Left lung (tissue), 14 donors: ENCODE measurements at places on chromosomes 11 and 22. TPM values are rescaled to one million over a fixed set of nuclear protein-coding genes. Genes with fewer than 3 reads are reported as not detected.

DNA sequence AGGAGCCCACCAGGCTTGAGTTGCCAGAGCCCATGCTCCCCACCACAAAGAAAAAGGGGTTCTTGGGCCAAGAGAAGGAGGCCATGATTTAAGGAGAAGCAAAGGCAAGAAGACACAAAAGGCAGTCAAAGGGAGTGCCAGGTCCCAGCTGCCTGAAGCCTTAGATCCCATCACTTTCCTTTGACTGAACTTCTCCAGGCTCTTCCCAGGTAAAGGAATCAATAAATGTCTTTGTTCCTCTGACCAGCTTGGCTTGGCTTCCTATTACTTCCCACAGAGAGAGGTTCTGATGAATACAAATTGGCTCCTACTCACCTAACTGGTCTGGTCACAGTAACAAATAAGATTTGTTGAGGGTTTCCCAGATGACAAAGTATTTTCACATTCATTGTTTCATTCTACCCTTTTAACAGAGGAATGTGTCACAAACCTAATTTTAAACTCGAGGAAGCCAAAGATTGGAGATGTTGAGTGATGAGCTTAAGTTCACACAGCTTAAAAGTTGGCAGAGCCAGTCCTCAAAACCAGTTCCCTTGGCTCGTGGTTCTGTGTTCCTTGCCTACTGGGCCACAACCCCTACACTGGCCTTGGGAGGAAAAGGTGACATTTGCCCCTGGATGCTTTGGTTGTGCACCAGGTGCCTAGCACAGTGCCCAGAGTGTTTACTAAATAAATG, 96.4 kb upstream of the SESN3 start:
- DNase-seq: peak; percentile 12

GRCh38 chr11:132772703-132773545, 759.4 kb downstream of the OPCML start:
- no peak for DNase-seq

- no peak for DNase-seq
Measured at GRCh38 chr22:34914846-34915245, 151.1 kb upstream of the ISX start.

UBQLN3 gene
- total RNA-seq: 0.23 TPM

- DNase-seq: no peak
Measured at GRCh38 chr22:41488596-41489385, 19.9 kb downstream of the ACO2 start.
